ENCODE measurements at places on chromosomes 4 and X.

GRCh38 chr4:128737098-128737513 is 72.4 kb upstream of the JADE1 start:
- no peak for DNase-seq

DNA sequence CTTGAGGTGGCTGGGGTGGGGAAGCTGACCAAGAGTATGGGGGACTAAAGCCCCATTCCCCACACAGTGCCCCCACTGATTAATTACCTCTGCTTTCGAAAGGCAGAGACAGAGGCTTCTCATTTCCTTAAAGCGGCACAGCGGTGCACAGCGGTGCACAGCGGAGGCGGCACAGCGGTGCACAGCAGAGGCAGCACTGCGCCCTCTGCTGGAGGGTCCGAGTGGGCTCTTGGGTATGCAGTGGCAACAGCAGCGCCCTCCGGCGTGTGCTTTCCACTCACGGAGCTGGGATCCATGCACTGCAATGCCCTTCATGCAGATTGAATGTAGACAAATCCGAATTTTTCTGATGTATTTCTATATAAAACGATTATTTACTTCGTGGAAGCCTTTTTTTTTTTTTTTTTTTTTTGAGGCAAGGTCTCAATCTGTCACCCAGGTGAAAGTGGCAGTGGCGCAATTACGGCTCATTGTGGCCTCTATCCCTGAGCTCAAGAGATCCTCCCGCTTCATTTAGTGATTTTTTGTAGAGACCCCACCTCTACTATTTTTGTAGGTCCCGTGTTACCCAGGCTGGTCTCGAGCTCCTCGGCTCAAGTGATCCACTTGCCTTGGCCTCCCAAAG is 19.7 kb upstream of the PRPS2 start:
- peak; percentile 20 for DNase-seq

DNA sequence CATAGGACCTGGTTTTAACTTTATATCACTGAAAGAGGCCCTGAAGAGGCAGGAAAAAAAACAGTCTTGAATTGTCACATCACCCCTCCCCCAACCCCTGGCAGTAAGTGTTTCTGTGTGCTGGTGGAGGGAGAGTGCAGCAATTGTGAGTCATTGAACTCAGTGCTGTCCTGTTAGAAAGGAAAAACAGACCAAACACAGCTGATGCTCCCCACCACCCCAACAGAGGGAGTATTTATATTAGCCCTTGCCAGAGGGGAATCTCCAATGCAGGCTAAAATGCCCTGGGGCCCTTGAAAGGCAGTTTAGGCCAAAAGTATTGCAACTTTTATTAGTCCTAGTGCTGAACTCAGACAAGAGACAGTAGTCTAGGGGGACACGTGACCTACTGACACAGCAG is 197.8 kb upstream of the AGTR2 start:
- DNase-seq = no peak

DNA sequence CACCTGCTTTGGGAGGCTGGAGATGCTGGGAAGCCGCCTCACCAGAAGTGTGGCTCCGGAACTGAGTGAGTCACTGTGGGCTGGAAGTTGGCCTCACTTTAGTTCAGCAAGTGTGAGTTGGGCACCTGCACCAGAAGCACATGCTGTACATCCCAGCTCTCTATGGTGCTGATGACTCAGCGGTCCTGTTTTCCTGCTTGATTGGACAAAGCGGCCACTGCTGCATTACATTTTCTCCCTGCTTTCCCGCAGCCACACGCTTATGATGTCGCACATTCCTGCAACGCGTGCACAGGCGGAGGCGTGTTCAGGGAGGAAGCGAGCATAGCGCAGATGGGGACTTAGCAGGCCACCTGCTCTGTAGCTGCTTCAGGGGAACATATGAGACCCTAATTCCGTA is 26.7 kb upstream of the CLDN34 start:
- peak; percentile 45 for DNase-seq

DNA sequence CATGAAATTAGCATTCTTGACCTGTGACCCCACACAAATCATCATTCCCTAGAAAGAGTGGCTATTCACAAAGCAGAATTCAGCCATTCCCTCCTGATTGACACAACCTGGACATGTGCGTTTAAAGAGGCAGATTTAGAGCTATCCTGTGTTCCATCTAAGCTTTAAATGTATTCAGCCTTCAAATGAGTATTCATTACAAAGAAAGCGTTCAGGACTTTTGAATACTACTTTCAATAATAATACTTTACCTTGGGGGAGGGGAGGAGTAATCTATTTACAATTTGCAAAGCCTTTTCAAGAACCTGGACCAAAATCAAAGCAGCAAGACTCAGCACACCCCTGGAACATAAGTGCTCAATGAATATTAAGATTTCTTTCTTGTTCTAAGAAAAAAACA is 22.5 kb upstream of the GPC4 start:
- no peak for DNase-seq

DNA sequence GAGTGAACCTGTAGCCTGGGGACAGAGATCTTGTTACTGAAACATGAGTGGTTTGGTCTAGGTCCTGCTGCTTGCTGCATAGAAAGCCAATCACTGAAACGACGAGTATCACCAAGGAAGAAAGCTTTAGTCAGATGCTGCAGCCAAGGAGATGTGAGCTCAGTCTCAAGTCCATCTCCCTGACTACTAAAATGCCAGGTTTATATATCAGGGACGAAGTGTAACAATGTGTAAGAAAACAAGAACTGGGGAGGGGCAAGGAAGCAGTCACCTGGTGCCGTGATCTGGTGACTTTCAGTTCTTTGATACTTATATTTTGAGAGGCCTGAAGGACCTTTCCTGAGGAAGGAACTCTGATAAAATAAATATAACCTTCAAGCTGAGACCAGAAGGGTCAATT is 19.6 kb upstream of the ABRAXAS1 start:
- DNase-seq = no peak

All from fibroblast of skin of abdomen (primary cell).